Esophagus muscularis mucosa (tissue), 4 donors: ENCODE measurements at places on chromosomes 7 and 10. TPM values are rescaled to one million over a fixed set of nuclear protein-coding genes. Genes with fewer than 3 reads are reported as not detected.

Gene ARMC3
- total RNA-seq, result not detected

DNA sequence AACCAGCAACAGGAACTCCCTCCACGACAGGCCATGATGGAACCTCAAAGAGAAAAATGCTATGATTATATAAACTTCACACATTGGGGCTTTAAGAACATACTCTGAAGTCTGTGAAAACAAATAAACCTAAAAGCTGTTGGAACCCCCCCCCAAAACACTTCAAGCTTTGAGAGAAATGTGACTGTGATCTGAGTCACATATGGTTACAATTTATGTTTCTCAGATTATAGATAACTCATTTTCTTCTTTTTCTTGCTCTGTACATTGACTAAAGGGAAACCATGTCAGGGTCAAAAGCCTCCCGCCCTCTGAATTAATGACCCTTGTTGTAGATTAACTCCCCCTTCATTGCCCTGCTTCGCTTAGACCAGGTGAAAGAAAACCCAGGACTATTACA is 15.8 kb downstream of the VOPP1 start:
- peaks cover 41% of the 10 kb centered on the region for H3K4me1 ChIP-seq
- no peaks in the 10 kb centered on the region for H3K27me3 ChIP-seq
- no peaks in the 10 kb centered on the region for H3K36me3 ChIP-seq
- no peak overlapping the region for H3K4me3 ChIP-seq
- no peak overlapping the region for H3K27ac ChIP-seq

DNA sequence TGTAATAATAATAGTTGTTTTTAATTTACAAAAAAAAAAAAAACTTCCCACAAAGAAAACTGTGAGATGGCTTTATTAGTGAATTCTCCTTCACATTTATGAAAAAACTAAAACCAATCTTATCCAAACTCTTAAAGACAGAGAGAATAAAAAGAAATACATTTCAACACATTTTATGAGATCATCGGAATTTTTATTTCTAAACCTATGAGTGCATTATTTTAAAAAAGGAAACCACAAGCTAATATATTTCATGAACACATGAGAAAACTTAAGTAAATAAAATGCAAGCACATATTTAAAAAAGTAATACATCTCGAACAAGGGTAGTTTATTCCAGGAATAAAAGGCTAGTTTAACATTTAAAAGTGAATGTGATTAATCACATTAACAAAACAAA is 31.5 kb downstream of the C7orf25 start:
- no peaks in the 10 kb centered on the region for H3K36me3 ChIP-seq
- DNase-seq, result no peak
- H3K27ac ChIP-seq, result no peak overlapping the region
- H3K4me3 ChIP-seq, result no peak overlapping the region
- no peaks in the 10 kb centered on the region for H3K27me3 ChIP-seq
- no peaks in the 10 kb centered on the region for H3K4me1 ChIP-seq

DNA sequence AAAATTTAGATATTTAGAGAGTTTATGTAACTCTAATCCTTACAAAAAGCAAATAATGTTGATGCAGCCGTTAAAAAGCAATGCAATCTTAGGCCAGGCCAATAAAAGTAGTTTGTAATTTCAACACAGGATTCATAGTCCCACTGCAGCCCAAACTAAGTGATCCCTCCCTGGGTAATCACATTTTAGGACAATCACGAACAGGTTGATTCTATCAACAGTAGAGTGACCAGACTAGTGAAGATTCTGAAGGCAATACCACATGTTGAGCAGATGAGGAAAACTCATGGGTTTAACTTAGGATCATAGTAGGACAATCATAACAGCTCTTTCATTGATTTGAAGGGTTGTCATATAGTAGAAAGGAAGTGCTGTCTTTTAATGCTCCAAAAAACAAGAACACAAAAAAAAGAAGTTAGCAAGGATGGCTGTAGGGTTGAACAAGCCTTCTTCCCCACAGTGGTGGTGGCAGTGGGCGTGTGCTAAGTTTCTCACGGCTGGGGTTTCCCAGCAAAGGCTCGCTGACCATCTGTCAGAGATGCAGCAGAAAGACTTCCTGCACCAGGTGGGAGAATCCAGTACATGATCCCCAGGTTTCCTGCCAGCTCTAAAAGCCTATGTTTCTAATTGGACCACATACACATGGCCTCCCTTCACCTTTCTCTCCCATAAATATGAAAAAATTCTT is 212.2 kb downstream of the CHRM2 start:
- H3K36me3 ChIP-seq, result no peaks in the 10 kb centered on the region
- H3K4me3 ChIP-seq, result no peak overlapping the region
